ENCODE measurements at places on chromosomes 6 and 20. TPM values are rescaled to one million over a fixed set of nuclear protein-coding genes. Genes with fewer than 3 reads are reported as not detected.

- peak; percentile 99 for DNase-seq
These were observed 12.7 kb downstream of the ZCCHC3 start for GRCh38 chr20:309841-310644.

TBXT gene
- total RNA-seq = not detected

SAMD5 gene
- 45.9 TPM for total RNA-seq

- no peak for DNase-seq
These were observed 191.6 kb downstream of the SOX4 start for GRCh38 chr6:21785164-21785563.

DNA sequence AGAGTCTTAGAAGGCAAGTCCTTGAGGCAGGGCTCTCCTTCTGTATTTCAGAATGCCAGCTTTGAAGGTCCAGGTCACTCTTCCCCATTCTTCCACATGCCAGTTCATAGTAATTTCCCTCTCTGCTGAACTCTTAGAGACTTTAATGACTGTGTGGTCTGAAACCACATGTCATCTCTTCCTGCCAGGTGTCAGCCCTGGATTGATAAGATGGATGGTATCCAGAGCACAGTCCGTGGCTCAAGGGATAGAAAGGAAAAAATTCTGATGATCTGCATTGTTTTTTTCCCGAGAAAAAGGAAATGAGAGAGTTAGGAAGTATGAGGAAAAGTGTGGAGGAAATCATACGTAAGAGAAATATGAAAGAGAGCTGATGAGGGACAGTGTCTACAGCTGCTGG, 250.9 kb downstream of the TPBG start:
- no peak for DNase-seq

GRCh38 chr6:163187201-163187600, 227.3 kb upstream of the QKI start:
- DNase-seq = no peak

GRCh38 chr6:159085396-159085895, 40.7 kb upstream of the TAGAP start:
- no peak for DNase-seq
